ENCODE measurements at places on chromosomes 4 and X.
A peak's percentile ranks its signal among the peaks of the same experiment; 100 is the strongest.

DNA sequence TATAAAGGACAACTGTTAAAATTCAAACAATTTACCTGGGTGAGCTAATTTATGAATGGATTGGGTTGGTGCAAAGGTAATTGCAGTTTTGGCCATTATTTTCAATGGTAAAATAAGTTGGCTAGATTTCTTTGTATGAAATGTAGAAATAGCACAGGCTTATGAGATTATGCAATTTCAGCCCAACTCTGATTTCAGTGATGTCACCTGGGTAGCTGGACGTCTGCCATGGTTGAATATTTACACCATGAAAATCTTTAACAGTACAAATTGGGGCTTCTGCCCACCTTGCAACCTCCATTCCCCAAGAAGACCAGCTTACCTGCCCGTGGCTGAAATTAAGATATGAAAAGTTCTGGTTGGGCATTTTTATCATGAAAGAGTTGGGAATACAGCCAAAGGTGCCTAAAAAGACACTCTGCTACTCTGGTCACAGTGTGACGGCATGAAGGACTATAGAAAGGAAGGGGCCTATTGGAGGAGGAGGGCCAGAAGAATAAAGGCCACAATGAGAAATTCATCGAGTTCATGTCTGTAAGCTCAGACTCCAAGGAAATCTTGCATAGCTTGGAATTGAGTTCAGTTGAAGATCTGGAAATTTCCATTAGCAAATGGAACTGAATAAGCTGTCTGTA lies 29.7 kb downstream of the EGF start:
- no peak for DNase-seq
- no peaks in the 10 kb centered on the region for H3K27me3 ChIP-seq
- H3K27ac ChIP-seq = no peak overlapping the region
- H3K36me3 ChIP-seq = no peaks in the 10 kb centered on the region
- no peaks in the 10 kb centered on the region for H3K4me1 ChIP-seq

DNA sequence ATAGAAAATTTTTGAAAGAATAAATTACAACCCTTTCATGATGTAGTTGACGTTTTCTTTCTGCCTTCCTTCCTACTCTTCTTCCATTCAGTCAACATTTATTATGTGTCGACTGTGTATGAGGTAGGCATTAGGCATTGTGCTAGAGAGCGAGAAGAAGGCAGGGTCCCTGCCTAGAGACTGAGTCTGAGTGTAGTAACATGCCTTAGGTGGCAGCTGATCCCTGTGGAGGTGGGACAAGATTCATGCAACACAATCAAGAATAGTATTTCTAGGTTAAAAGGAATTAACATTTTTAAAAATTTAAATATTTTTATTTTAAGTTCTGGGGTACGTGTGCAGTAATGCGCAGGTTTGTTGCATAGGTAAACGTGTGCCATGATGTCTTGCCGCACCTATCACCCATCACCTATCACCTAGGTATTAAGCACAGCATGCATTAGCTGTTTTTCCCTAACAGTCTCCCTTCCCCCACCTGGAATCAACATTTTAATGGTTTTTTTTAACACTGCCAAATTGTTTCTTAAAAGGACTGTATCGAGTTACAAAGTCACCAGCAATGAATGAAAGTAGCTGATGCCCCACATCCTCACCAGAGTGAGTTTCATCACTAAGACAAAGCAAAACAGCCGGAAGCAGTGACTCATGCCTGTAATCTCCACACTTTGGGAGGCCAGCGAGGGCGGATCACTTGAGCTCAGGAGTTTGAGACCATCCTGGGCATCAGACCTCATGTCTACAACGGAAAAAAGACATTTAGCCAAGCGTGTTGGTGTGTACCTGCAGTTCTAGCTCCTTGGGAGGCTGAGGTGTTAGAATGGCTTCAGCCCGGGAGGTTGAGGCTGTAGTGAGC lies 84.0 kb downstream of the WWC2 start:
- H3K36me3 ChIP-seq = no peaks in the 10 kb centered on the region
- no peak overlapping the region for H3K4me3 ChIP-seq
- H3K4me1 ChIP-seq = peaks cover 13% of the 10 kb centered on the region
- no peak for DNase-seq
- H3K27ac ChIP-seq = no peak overlapping the region
- H3K27me3 ChIP-seq = peaks cover 33% of the 10 kb centered on the region

DNA sequence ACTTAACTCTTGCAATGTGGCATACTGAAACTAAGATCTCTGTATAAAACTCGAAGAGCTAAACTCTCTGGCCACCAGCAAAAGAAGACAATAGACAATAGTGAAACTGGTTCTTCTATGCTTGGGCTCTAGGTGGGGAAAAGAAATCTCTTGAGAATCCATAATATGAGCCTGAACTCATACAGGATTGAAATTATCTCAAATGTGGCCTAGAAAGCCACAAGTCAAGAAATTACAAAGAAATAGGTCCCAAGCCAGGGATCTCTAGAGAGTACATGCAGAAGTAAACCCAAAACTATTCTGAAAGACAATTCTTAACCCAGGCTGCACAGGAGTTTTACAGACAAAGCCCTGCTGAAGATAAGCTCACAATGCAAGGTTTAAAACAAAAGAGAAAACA lies 127.4 kb downstream of the ANAPC10 start:
- no peaks in the 10 kb centered on the region for H3K4me1 ChIP-seq
- no peak overlapping the region for H3K4me3 ChIP-seq
- H3K36me3 ChIP-seq = no peaks in the 10 kb centered on the region
- no peak overlapping the region for H3K27ac ChIP-seq

GRCh38 chr4:107893171-107894137 lies 37.9 kb upstream of the CYP2U1 start:
- H3K27me3 ChIP-seq = no peaks in the 10 kb centered on the region
- H3K4me1 ChIP-seq = peaks cover 7% of the 10 kb centered on the region
- no peaks in the 10 kb centered on the region for H3K36me3 ChIP-seq
- DNase-seq = no peak

DNA sequence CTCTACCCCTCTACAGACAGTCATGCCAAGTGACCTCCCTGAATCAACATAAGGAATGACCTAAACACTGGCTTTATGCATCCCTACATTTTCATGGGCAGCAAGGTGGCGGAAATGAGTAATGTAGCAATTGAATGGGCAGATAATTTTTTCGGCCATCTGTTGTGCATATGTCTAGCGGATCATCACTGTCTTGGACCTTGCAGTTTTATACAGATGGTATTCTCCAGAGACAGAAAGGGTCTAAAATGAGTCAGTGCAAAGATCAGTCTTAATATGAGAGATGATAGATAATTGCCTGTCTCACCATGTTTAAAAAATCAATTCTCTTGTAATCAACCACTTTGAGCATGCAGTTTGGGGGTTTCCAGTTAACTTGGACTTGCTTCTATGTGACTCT lies 177.3 kb upstream of the DKK2 start:
- no peaks in the 10 kb centered on the region for H3K36me3 ChIP-seq
- no peaks in the 10 kb centered on the region for H3K4me1 ChIP-seq
- H3K27ac ChIP-seq = no peak overlapping the region
- H3K4me3 ChIP-seq = no peak overlapping the region
- H3K27me3 ChIP-seq = no peaks in the 10 kb centered on the region

DNA sequence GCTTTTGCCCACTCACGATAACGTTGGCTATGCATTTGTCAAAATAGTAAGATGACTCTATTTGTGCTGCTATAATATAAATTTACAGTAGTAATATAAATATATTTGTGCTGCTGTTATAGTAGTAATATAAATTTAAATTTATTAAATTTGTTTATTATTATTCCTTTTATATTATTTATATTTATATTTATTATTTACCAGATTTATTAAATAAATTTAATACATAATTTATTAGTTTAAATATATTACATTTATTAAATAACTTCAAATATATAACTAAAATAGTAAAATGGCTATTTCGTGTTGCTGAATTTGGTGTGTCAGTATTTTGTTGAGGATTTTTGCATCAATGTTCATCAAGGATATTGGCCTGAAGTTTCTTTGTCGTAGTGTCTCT lies 246.5 kb upstream of the FGF16 start:
- H3K27me3 ChIP-seq = no peaks in the 10 kb centered on the region
- no peaks in the 10 kb centered on the region for H3K4me1 ChIP-seq
- no peak overlapping the region for H3K27ac ChIP-seq

DNA sequence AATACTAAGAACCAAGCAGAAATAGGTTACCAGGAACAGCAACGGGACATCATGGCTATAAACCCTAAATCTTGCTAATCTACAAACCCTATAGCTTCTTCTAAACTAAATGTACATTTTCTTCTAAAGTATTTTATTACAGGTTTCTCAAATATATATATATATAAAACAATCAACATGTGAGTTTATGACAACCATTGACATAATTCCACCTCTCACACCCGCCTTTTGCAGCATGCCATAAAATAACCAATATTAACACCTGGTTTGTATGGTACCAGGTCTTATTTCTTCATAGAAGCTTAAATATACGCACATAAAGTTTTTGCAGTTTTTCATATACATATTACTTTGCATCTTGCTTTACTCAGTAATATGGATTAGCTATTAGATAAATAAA lies 955.3 kb upstream of the LCORL start:
- no peak for DNase-seq
- no peak overlapping the region for H3K27ac ChIP-seq
- no peaks in the 10 kb centered on the region for H3K4me1 ChIP-seq
- H3K36me3 ChIP-seq = no peaks in the 10 kb centered on the region

- DNase-seq = no peak
- no peaks in the 10 kb centered on the region for H3K36me3 ChIP-seq
- H3K27me3 ChIP-seq = no peaks in the 10 kb centered on the region
- H3K4me1 ChIP-seq = no peaks in the 10 kb centered on the region
These were observed 779.0 kb upstream of the SLIT2 start for GRCh38 chr4:19472666-19473065.

DNA sequence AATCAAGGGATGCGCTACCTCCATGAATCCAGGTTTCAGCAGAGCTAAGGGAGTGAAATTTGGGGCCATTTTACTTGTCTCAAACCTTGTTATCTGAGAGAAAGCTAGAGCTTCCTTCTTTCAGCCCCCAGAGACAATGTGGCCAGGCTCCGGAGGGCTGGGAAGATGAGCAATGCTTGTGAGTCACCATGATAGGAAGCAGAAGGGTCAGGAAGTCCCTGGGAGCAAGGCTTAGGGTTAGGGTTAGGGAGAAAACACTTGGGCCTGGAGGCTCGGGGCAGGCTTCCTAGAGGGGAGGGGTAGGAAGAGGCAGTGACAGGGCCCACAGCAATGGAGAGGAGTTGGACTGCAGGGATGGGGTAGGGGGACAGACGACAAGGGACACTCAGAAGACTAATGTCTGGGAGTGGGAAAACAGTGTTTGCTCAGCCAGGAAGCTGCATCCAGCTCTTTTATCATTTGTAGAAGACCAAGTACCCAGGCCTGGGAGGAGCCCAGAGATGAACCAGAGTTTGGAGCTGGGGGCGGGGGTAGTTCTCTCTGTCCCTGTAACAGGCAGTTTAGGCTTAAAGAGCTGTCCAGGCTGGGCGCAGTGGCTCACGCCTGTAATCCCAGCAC lies 16.4 kb upstream of the PORCN start:
- no peak for DNase-seq
- no peaks in the 10 kb centered on the region for H3K27me3 ChIP-seq
- H3K27ac ChIP-seq = no peak overlapping the region

- H3K36me3 ChIP-seq = no peaks in the 10 kb centered on the region
- no peak for DNase-seq
- peaks cover 7% of the 10 kb centered on the region for H3K4me1 ChIP-seq
- H3K4me3 ChIP-seq = peak overlapping the region; percentile 0
- no peak overlapping the region for H3K27ac ChIP-seq
These were observed 70.1 kb upstream of the CBR4 start for GRCh38 chr4:169079942-169080827.

- DNase-seq = no peak
- H3K27me3 ChIP-seq = peaks cover 5% of the 10 kb centered on the region
- no peaks in the 10 kb centered on the region for H3K4me1 ChIP-seq
- H3K27ac ChIP-seq = no peak overlapping the region
- H3K4me3 ChIP-seq = no peak overlapping the region
These were observed 11.3 kb upstream of the SMARCA5 start for GRCh38 chr4:143502231-143502630.

DNA sequence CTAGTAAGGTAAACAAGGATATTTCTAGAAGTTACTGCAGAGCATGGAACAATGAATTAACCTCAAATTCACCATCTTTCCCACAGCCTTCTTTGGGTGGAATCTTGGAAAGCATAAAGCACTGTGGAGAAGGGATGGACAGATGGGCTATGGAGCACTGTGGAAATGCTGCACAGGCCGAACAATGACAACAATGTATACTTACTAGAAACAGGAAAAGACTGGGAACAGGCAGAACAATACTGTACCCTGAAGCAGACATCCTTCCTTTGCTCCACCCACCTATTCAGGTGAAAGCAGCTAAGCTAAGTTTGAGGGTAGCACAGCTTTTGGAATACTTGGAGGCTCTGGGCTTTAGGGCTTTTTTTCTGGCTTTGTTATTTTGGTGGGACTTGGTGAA lies 250.6 kb upstream of the KLF8 start:
- no peaks in the 10 kb centered on the region for H3K27me3 ChIP-seq
- H3K27ac ChIP-seq = no peak overlapping the region
- H3K4me1 ChIP-seq = no peaks in the 10 kb centered on the region

GRCh38 chrX:16826207-16826606 lies 39.9 kb downstream of the TXLNG start:
- no peaks in the 10 kb centered on the region for H3K27me3 ChIP-seq
- peak overlapping the region; percentile 58 for H3K27ac ChIP-seq
- H3K4me3 ChIP-seq = no peak overlapping the region
- no peak for DNase-seq
- H3K4me1 ChIP-seq = peaks cover 16% of the 10 kb centered on the region
- H3K36me3 ChIP-seq = peaks cover 13% of the 10 kb centered on the region

GRCh38 chrX:74009041-74009440 lies 294.9 kb upstream of the ZCCHC13 start:
- H3K27ac ChIP-seq = no peak overlapping the region
- H3K4me3 ChIP-seq = no peak overlapping the region
- peaks cover 6% of the 10 kb centered on the region for H3K4me1 ChIP-seq
- H3K27me3 ChIP-seq = no peaks in the 10 kb centered on the region
- H3K36me3 ChIP-seq = peaks cover 7% of the 10 kb centered on the region
- no peak for DNase-seq

- no peak overlapping the region for H3K4me3 ChIP-seq
- no peaks in the 10 kb centered on the region for H3K4me1 ChIP-seq
- no peak overlapping the region for H3K27ac ChIP-seq
- no peaks in the 10 kb centered on the region for H3K27me3 ChIP-seq
- H3K36me3 ChIP-seq = no peaks in the 10 kb centered on the region
These were observed 94.8 kb upstream of the PCDH18 start for GRCh38 chr4:137626942-137627738.

- H3K4me1 ChIP-seq = no peaks in the 10 kb centered on the region
- H3K27me3 ChIP-seq = no peaks in the 10 kb centered on the region
- no peak for DNase-seq
- no peaks in the 10 kb centered on the region for H3K36me3 ChIP-seq
- no peak overlapping the region for H3K27ac ChIP-seq
These were observed 895.5 kb upstream of the EPHA5 start for GRCh38 chr4:66565801-66566200.

- H3K4me1 ChIP-seq = peaks cover 41% of the 10 kb centered on the region
- peak overlapping the region; percentile 84 for H3K4me3 ChIP-seq
- H3K27ac ChIP-seq = peak overlapping the region; percentile 61
- H3K27me3 ChIP-seq = peaks cover 4% of the 10 kb centered on the region
- no peak for DNase-seq
- H3K36me3 ChIP-seq = peaks cover 14% of the 10 kb centered on the region
These were observed 687 bp upstream of the ZNF275 start for GRCh38 chrX:153333266-153333665.

Data from activated T-helper 1 cell treated with anti-CD3 and anti-CD28 coated beads, Interleukin-12 subunit alpha, Interleukin-12 subunit beta, Interleukin-2, Interleukin-4 antibody, amounts not matched to agents 30 ng/mL and 10 ng/mL and 1 ng/mL, durations not matched to agents 14 hours and 24 hours and 36 hours (primary cell).